ENCODE measurements at places on chromosomes 4 and X. TPM values are rescaled to one million over a fixed set of nuclear protein-coding genes. Genes with fewer than 3 reads are reported as not detected.

Gene FAM9C
- polyA plus RNA-seq = not detected

Gene NPY1R
- polyA plus RNA-seq = 19.8 TPM

Gene SAP30
- 58.3 TPM for polyA plus RNA-seq

Gene GAGE13
- polyA plus RNA-seq = not detected

Gene HGFAC
- 17.8 TPM for polyA plus RNA-seq

Gene BBS7
- 60.9 TPM for polyA plus RNA-seq

Gene MUC7
- not detected for polyA plus RNA-seq

Gene LNX1
- polyA plus RNA-seq = 3.4 TPM

Gene USP17L22
- not detected for polyA plus RNA-seq

Gene DRP2
- 10.0 TPM for polyA plus RNA-seq

Gene SLC10A4
- 16.7 TPM for polyA plus RNA-seq

Gene CFAP299
- polyA plus RNA-seq = not detected

Gene CCNQ
- polyA plus RNA-seq = 61.2 TPM

Gene PPP4R3C
- not detected for polyA plus RNA-seq

Gene MAGEC2
- not detected for polyA plus RNA-seq

Gene PNMA3
- 3.2 TPM for polyA plus RNA-seq

Gene USP53
- polyA plus RNA-seq = 5.0 TPM

Gene TBC1D9
- 46.8 TPM for polyA plus RNA-seq

Gene NWD2
- polyA plus RNA-seq = 0.16 TPM

Gene PRICKLE3
- polyA plus RNA-seq = 0.45 TPM

Gene MORC4
- 10.9 TPM for polyA plus RNA-seq

Gene MAGEA9B
- not detected for polyA plus RNA-seq

Gene RBM47
- polyA plus RNA-seq = 2.4 TPM

Gene POF1B
- not detected for polyA plus RNA-seq

Gene PAGE5
- polyA plus RNA-seq = not detected

Gene CBR4
- 28.3 TPM for polyA plus RNA-seq

Gene TBC1D14
- polyA plus RNA-seq = 133 TPM

Gene MAGEB17
- polyA plus RNA-seq = not detected

Gene IGSF1
- 3.0 TPM for polyA plus RNA-seq

Gene S100G
- not detected for polyA plus RNA-seq

Gene MAGEB18
- polyA plus RNA-seq = not detected

Gene ERAS
- polyA plus RNA-seq = 3.2 TPM

Gene KIF4A
- 1.1 TPM for polyA plus RNA-seq

Gene RAB40A
- 1.9 TPM for polyA plus RNA-seq

Gene CACNA1F
- not detected for polyA plus RNA-seq

Gene GALNTL6
- 11.8 TPM for polyA plus RNA-seq

Gene TMSB4X
- 8,177 TPM for polyA plus RNA-seq

Gene SLC2A9
- not detected for polyA plus RNA-seq

Gene DKK2
- 0.33 TPM for polyA plus RNA-seq

Gene INPP4B
- polyA plus RNA-seq = 0.30 TPM

Gene NHSL2
- polyA plus RNA-seq = 1.5 TPM

Gene BTC
- polyA plus RNA-seq = not detected

Gene GAGE12J
- not detected for polyA plus RNA-seq

Gene RTL5
- polyA plus RNA-seq = 16.8 TPM

Gene ASMT
- 1.8 TPM for polyA plus RNA-seq

Gene BST1
- 0.32 TPM for polyA plus RNA-seq

Gene CXCL3
- polyA plus RNA-seq = 1.1 TPM

Gene CDKL2
- polyA plus RNA-seq = 25.7 TPM

Gene SSX3
- not detected for polyA plus RNA-seq

Gene C1QTNF7
- not detected for polyA plus RNA-seq

Data from neural cell (in vitro differentiated cells).